Effector memory CD4-positive, alpha-beta T cell (primary cell): ENCODE measurements at places on chromosomes 11 and 22.

GRCh38 chr11:64185175-64185692, 737 bp upstream of the STIP1 start:
- no peak for DNase-seq

DNA sequence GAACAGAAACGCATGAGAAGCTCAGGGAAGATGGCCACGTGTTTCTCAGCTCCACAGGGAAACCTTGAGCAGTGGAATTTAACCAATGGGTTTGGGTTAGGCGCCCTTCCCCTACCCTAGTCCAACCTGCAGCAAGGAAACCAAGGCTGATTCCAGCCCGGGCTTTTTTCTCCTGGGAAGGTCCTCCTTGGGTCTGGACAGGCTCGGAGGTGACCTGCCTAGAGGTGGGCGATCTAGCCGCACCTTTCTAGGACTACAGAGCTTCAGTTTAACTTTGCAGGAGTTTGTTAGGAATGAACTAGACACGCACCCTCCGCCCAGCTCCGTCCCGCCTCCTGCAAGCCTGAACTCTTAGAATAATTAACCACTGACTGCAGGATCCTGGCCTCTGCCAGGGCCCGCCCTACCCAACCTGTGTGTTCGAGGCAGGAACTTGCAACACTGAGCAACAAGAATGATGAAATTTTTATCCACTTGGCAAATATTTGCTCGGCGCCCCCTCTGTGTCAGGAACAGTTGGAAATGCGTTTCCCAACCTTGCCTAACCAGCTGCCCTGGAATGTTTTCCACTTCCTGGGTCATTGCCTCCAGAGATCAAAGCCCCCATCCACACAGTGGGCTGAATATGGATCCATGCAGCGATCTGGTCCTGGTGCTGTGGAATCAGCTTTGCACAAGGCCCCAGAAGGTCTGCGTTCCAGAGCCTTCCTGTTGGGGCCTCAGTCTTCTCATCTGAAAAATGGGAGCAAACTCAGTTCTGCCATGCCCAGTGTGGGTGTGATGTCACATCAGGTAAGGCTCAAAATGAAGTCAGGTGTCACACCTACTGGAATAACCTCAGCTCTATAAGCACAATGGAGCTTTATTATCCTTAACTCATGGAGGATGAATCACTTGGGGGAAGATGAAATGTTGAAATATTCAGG, 13.3 kb downstream of the MPST start:
- no peak for DNase-seq

- no peak for DNase-seq
These were observed 118.2 kb downstream of the ABTB2 start for GRCh38 chr11:34239465-34240149.

GRCh38 chr11:35539256-35539655, 13.8 kb upstream of the PAMR1 start:
- DNase-seq, result no peak

DNA sequence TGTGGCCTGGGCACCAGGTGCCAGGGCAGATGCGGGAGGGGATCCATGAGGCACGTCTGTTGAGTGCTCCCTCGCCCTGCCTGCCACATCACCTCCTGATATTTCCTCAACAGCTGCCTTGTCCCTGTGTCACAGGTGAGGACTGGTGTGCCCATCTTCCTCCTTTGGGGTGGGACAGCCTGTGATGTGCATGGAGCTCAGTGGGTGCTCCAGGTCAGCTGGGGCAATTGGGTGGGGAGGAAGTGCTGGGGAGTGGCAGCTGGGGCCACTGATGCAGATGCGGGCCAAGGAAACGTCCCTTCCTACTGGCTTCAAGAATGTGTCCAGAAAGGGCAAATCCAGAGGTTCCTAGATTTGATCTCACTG, 83.6 kb downstream of the MORC2 start:
- DNase-seq, result no peak

DNA sequence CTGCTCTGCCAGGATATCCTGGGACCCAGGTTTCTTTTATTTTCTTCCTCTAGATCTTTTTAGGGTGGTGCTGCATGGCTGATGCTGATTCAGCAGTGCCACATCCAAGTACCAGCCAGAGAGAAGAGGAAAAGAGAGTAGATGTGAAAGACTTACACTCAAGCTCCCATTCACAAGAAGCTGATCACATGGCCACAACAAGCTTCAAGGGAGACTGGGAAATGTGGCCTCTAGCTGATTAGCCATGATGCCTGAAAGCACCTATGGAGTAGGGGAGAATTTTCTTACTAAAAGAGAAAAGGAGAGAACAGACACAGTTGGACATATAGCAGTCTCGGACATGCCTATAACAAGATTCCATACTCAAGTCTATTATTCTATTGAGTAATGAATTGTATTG, 34.4 kb upstream of the FJX1 start:
- no peak for DNase-seq

GRCh38 chr11:18844753-18845367, 53.3 kb upstream of the PTPN5 start:
- no peak for DNase-seq

GRCh38 chr11:57376095-57377090, 4.6 kb downstream of the PRG3 start:
- DNase-seq, result no peak
